AML-193 (cell line): ENCODE measurements at places on chromosomes 12 and 14.

DNA sequence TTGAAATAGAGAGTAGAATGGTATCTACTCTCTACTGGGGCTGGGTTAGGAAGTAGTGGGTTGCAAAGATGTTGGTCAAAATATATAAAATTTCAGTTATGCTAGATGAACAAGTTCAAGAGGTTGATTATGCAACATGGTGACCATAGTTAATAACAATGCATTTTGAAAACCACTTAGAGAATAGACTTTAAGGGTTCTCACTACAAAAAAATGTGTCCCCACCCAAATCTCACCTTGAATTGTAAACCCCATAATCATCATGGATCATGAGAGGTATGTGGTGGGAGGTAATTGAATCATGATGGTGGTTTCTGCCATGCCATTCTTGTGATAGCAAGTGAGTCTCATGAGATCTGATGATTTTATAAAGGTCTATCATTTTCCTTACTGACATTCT, 94.0 kb downstream of the C12orf50 start:
- no peak for DNase-seq

- no peak for DNase-seq
Measured at GRCh38 chr12:125169870-125170269, 104.6 kb downstream of the AACS start.

- no peak for DNase-seq
Measured at GRCh38 chr14:38536376-38537038, 280.6 kb upstream of the CLEC14A start.

DNA sequence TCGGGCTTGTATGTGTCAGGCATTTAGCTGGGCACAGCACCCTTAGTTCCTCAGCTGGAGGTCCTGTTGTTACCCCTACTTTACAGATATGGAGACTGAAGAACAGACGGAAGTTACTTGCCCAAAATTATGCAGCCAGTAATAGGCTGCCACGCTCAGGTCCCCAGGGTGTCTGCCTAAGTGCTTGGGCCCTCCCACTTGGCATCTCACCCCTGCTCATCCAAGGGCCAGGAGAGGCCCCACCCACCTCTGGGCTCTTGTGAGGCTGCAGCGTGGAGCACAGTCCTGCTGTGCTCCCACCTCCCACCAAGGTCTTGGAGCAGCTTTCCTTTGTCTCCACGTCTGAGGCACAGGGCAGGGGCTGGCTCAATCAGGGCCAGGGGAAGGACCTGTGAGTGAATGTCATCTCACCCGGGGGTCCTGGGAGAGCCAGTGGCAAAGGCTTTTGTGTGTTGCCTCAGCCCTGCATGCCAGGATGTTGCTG, 64.6 kb downstream of the BEGAIN start:
- DNase-seq = no peak

- no peak for DNase-seq
Measured at GRCh38 chr12:85794531-85794930, 41.7 kb downstream of the RASSF9 start.

DNA sequence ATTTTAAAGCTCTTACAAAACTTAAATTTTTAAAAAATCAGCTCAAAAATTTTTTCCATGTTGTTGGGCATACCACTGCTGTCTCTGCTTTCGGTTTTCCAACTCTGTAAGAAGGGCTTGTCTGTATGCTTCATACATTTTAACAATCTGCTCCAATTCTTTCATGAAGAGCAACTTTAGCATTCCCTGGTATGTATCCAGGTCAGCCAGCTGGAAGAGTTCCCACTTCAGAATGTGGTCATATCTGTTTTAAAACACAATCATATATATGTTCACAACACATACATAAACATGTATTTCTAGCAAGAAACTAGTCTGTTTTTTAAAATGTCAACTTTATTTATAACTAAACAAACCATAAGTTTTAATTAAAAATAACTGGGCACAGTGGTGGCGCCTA, 33.0 kb downstream of the SAV1 start:
- DNase-seq = no peak

GRCh38 chr12:570435-570920, 92.8 kb downstream of the NINJ2 start:
- DNase-seq = no peak

- DNase-seq = no peak
Measured at GRCh38 chr12:105951732-105952131, 187.0 kb downstream of the NUAK1 start.

DNA sequence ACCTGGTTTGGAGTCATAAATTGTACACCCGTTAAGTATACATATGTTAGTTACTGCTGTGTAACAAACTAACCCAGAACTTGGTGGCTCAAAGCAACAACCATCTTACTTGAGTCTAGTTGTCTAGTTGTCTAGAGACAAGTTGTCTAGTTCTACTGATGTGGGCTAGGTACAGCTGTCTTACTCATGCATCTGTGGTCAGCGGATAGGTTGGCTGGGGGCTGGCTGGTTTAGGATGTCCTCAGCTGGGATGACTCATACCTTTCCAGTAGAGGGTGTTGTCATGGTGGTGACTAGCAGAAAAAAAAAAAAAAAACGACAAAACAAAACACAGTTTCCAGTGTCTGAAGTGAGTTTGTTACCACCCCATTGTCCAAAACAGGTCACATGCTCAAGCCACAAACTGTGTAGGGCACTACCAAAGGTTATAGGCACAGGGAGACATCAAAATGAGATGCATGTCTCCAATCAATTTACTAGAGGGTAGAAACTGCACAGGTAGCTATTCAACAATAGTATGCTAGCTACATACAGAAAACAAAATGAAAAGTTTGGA, 680.3 kb downstream of the MED13L start:
- no peak for DNase-seq

- no peak for DNase-seq
Measured at GRCh38 chr12:76866726-76867125, 12.1 kb downstream of the CSRP2 start.

DNA sequence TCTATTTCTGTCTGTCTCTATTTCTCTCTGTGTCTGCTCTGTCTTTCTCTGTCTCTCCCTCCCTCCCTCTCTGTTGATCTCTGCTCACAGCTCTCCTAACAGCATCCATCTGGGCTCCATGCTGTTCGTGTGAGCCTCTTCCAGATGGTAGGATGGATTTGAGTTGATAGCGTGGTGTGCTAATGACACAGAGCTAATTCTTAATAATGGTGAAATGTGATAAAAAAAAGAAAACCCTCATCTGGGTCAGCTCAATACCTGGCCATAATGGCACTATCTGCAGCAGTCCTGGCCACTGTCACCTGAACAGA, 96.4 kb downstream of the AACS start:
- no peak for DNase-seq

GRCh38 chr12:31119803-31120211, 46.1 kb downstream of the DDX11 start:
- DNase-seq = no peak

DNA sequence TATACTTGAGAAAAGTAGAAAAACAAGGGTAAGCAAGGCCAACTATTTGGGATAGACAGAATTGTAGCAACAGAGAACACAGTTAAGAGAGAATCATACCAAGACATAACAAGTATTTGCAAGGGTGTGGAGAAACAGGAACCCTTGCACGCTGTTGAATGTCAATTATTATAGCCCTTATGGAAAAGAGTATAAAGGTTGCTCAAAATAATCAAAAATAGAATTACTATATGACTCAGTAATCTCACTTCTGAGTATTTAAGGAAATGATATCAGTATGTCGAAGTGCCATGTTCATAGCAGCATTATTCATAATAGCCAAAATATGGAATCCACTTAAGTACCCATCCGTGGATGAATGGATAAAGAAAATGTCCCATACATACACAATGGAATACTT, 193.3 kb downstream of the PHLDA1 start:
- no peak for DNase-seq

- peak; percentile 13 for DNase-seq
Measured at GRCh38 chr12:56271031-56271430, 4.3 kb downstream of the COQ10A start.

DNA sequence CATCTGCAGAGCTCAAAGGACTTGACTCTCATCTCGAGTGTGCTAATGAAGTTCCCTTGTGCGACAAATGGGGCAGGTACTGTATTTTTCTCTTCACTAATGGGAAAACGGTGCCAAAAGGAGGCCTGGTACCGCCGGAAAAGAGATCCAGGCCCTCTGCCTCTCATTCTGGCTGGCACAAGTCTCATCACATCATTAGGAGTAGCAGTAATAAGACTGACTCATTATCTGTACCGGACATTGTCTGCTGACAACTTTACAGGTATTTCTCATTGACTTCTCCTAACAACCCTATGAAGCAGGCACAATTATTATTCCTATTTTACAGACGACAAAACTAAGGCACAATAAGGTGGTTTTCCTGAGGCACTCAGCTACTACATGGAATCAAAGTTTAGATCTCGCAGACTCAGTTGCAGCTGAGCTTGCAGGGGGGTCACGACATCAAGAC, 668 bp downstream of the APPL2 start:
- peak; percentile 33 for DNase-seq

DNA sequence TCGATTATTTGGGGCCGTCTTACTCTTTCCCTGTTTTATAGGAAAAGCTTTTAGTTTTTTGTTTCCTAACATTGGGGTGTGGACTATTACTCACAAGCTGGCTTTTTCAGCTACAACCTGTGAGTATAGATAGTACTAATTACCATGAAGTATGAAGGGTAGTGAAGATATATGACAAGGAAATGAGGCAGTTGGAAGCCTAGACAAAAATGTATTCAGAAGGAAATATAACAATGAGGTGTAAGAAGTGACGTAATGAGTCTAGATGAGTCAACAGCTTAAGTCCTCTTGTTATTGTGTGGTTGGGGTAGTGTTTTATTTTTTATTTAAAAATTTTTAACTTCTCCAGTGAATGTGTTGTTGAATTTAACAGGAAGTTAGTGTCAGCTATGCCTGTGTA, 804.5 kb downstream of the NRXN3 start:
- DNase-seq = no peak

GRCh38 chr14:93527203-93527607, 96.5 kb downstream of the UNC79 start:
- no peak for DNase-seq

GRCh38 chr12:11500188-11500860, 105.0 kb upstream of the PRB2 start:
- no peak for DNase-seq

DNA sequence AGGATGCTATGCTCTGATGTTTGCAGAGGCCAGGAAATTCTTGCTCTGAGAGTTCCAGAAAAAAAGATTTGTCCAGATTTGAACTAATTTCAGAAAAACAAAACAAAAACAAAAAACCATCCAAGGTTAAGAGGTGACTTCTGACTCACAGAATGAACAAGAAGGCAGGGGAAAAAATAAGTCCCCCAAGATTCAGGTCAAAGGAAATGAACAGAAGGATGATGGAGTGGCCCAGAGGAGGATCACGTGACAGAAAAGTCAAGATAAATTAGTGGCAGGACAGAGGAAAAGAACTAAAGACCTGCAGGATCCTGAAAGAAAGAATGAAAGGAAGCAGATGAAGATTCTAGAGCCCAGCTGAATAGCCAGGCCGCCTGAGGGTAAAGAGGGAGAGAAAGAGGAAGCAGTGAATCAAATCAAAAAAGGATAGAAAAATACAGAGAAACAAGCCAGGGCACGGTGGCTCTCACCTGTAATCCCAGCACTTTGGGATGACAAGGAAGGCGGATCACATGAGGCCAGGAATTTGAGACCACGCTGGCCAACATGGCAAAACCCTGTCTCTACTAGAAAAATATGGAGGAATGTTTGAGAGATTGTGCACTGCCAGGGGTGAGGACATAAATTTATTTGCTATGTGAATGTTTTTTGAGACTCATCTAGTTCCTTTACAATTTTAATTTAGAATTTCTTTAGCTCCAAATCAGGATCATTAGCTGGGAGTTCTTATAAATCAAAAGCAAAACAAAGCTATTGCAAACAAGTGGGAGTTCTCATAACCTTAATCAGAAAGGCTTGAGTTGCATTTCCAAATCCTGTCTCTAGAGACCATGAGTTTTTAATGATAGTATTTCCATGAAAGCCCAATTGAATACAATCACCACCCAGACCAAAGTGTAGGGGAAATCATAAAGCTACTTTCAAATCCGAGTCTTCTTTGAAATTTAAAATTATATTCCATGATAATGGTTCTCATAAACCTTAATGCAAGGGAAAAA, 217.1 kb upstream of the PLEKHG7 start:
- DNase-seq = no peak

GRCh38 chr12:102016472-102016871, 45.3 kb downstream of the WASHC3 start:
- no peak for DNase-seq

GRCh38 chr14:93984070-93984469, 7.7 kb upstream of the ASB2 start:
- no peak for DNase-seq

DNA sequence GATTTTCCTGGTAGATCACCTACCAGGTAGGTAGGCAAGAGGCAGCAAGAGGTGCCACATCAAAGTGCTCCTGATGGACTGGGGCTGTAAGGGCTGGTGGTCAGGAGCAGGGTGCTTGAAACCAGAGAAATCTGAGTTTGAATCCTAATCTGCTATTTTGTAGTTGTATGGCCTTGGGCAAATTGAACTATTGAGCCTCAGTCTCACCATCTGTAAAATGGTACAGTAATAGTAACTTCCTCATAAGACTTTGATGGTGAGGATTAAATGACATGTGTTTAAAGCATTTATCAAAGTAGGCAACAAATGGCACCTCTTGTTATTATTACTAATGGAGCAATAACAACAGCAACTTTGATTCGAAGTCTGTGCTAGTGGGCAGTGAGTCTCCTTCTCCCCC, 32.0 kb downstream of the JDP2 start:
- no peak for DNase-seq

GRCh38 chr14:68824517-68825347, 31.9 kb upstream of the ZFP36L1 start:
- DNase-seq = peak; percentile 71

DNA sequence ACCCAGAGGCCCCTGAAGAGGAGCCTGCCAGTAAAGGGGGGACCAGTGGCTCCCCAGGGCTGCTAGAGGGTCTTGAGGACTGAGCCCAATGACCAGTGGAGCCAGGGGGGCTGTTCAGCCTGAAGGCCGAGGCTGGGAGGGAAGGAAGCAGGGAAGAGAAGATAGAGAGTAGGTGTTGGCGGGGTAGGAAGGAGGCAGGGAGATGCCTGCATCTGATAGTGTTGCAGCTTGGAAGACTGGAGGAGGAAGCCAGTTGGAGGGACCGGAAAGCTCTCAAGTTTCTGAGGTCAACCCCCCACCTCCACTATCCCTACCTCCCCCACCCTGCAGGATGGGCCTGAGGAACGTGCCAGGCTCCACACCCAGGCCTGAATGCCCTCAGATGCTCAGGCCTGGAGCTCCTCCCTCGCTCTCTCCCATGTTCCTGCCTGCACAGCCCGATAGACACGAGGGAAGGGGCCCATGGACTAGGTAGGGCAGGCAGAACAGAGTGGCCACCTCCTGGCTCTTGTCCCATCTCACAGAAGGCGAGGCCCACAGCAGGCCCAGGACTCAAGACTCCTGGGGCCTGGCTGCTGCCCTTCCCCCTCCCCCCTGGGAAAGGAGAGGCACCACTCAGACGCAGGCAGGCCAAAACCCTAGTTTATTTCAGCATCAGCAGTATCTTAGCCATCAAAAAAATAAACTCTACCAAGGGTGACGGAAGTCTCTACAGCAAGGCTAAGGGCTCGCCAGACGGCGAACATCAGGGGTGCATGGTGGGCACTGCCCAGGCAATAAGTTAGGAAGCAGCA, 3.4 kb downstream of the CKB start:
- peak; percentile 44 for DNase-seq

GRCh38 chr12:111430433-111431353, 25.0 kb downstream of the SH2B3 start:
- DNase-seq = no peak
